Activated naive CD4-positive, alpha-beta T cell treated with anti-CD3 and anti-CD28 coated beads, Interleukin-2, amount 10 ng/mL, durations not matched to agents 7 days and 5 days (primary cell): ENCODE measurements at places on chromosomes 4 and X.

DNA sequence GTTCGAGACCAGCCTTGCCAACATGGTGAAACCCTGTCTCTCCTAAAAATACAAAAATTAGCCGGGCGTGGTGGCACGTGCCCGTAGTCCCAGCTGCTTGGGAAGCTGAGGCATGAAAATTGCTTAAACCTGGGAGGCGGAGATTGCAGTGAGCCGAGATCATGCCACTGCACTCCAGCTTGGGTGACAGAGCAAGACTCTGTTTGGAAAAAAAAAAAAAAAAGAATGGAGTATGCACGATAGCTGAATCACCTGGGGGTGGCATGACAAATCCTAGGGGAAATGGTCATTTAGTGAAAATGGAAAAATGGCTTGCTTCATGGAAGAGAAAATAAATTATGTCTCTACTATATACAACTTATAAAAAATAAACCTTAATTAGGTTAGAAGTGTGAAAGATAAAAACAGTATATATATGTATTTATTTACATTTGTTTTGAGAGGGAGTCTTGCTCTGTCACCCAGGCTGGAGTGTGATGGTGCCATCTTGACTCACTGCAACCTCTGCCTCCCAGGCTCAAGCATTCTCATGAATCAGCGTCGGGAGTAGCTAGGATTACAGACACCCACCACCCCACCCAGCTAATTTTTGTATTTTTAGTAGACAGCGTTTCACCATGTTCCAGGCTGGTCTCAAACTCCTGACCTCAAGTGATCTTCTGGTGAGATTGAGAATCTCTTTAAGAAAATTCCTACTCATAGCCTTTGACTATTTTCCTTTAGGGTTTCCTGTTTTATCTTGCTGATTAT is 19.3 kb upstream of the ING2 start:
- no peak for DNase-seq

- DNase-seq, result no peak
Observed at GRCh38 chrX:150503898-150504219, 64.6 kb upstream of the MTM1 start.

DNA sequence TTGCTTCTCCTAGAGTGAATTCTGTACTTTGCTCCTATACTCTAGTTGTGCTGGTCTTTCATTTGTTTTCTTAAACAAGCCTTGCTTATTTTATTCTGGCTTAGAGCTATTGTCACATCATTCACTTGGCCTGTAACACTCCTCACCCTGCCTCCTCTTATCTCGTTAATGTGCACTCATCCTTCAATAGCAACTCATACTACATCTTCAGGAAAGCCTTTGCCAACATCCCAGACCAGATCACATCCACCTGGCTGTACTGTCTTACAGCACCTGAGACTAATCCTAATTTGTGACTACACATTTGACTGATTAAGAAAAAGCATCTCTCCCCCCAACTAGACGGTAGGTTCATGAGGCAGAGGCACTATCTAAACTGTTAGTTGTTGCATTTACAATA is 80.8 kb downstream of the SLC7A11 start:
- DNase-seq, result no peak

GRCh38 chrX:54066841-54067240 is 22.6 kb upstream of the PHF8 start:
- DNase-seq, result no peak
